ENCODE measurements at places on chromosomes 16 and 17.

- DNase-seq, result no peak
Measured at GRCh38 chr16:69363281-69363717, 11.7 kb upstream of the TMED6 start.

DNA sequence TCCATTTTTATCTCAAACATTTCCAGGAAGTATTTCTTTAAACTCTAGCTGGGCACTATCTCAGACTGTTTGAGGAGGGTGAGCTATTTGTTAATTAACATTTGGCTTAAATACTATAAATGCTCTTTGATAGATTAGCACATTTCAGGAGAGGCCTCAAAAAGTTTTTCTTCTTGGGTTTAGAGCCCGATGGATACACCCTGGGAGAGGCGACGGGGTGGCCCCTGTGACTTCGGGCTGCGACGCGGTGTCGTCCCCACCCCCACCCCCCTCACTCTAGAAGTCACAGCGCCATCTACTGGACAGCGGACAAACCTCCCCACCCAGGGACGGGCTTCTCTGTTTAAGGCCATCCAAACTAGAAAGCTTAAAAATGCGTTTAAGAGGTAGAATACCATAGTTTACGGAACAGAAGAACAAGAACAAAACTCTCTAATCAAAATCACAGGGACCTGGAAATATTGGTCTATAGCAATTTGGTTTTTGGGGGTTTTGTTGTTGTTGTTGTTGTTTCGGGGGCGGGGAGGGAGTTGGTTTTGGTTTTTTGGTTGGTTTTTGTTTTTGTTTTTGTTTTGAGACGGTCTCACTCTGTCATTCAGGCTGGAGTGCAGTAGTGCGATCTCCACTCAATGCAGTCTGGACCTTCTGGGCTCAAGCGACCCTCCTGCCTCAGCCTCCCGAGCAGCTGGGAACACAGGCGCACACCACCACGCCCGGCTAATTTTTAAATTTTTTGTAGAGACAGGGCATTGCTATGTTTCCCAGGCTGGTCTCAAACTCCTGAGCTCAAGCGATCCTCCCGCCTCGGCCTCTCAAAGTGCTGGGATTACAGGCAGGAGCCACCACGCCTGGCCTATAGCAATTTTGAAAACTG is 254.4 kb downstream of the C16orf95 start:
- peak; percentile 85 for DNase-seq

- DNase-seq, result no peak
Measured at GRCh38 chr16:49461517-49461951, 87.9 kb downstream of the C16orf78 start.

DNA sequence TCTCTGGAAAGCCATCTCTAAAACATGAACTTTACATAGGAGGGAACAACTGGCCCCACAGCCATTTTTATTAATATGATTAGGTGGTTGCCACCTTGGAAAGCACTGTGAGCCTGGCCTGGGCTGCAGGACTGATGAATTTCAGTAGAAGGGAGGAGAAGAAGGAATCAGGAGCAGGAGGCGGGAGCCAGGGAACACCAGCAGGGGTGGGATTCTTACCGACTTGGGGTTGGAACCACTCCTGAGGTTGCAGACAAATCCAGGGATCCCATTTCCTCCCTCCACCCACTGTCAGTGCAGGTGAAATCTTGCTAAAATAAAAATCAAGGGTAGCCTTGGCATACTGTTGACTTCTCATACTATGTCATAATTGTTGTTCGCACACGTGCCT is 16.9 kb upstream of the MAP3K14 start:
- no peak for DNase-seq

- no peak for DNase-seq
Measured at GRCh38 chr17:55883149-55883548, 132.3 kb downstream of the PCTP start.

- no peak for DNase-seq
Measured at GRCh38 chr17:74126179-74126900, 77.1 kb upstream of the RPL38 start.

DNA sequence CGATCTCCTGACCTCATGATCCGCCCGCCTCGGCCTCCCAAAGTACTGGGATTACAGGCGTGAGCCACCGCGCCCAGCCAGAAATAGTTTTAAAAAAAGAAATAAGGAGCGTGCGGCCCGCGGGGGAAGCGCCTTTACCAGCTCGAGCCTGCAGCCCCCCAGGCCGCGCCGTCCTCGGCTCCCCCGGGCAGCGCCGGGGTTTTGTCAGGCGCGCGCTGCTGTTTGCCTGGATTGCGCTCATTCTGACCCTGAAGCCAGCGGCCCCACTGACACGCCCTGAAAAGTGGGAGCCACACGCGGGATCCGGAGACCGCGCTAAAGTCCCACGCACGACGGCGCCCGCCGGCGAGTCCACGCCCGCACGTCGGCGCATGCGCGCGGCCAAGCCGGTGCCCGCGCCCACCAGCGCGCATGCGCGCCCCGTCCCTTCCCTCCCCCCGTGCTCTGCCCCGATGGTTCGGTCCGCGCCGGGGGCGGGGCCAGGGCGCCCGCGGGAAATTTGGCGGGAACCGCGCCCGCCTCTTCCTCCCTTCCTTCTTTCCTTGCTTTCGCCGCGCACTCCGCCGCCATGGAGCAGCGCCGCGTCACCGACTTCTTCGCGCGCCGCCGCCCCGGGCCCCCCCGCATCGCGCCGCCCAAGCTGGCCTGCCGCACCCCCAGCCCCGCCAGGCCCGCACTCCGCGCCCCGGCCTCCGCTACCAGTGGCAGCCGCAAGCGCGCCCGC is at the start of gene CDT1:
CDT1 (plus strand) TSS at position 526 of the 724 bp plus-strand sequence; CDS start at position 569, 43 bp downstream.
- DNase-seq, result peak; percentile 84

GRCh38 chr16:57100445-57100844 is 8.1 kb downstream of the CPNE2 start:
- DNase-seq, result no peak

DNA sequence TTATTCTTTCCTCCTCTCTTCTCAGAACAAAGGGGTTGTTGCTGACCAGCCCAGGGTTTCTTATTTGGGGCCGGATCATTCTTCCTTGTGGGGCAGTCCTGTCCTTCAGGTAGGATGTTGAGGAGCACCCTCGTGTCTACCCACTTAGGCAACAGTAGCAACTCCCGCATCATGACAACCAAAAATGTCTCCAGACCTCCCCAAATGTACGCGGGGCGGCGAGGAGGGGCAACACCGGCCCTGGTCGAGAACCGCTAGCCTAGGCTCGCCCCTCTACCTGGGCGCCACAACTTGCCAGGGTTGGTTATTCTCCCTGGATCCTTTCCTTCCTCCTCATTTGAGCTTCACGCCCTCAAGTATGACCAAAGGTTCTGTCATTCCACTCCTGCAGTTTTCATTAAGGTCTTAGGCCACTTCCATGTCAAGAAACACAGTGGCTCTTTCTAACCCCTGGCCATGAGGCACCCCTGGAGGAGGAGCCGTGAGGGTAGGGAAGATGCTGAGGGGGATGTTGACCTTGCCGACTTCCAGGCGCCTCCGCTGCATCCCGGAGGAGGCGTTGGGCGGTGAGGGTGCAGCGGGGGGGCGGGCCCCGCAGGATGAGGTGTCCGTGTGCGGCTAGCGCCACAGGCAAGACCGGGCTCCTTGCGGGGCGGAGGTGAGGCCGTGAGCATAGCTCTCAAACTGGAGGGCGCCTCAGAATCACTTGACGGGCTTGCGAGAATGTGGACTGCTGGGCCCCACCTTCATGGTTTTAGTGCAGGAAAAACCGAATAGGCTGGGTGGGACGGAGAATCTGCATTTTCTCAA is 712 bp upstream of the SPECC1 start:
- no peak for DNase-seq

- DNase-seq, result no peak
Measured at GRCh38 chr17:21218101-21218500, 4.1 kb upstream of the TMEM11 start.
